ENCODE measurements at places on chromosomes 12 and 14.

DNA sequence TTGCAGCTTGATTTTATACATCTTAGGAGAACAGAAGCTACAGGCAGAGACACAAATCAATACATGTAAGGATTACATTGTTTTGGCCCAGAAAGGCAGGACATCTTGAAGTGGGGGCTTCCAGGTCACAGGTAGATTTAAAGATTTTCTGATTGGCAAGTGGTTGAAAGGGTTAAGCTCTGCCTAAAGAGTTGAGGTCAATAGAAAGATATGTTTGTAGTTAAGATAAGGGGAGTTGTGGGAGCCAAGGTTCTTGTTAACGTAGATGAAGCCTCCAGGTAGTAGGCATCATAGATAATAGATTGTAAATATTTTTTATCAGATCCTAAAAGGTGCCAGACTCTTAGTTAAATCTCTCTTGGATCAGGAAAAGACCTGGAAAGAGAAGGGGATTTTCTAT lies 5.5 kb upstream of the DHRS2 start:
- no peak for DNase-seq

GRCh38 chr12:57845478-57846284 lies 848 bp downstream of the CTDSP2 start:
- DNase-seq: peak; percentile 89

GRCh38 chr12:132084621-132085290 lies 59.4 kb downstream of the DDX51 start:
- DNase-seq: peak; percentile 81

GRCh38 chr12:17169726-17170471 lies 563.9 kb upstream of the LMO3 start:
- no peak for DNase-seq

- no peak for DNase-seq
These were observed 1321.5 kb upstream of the FLRT2 start for GRCh38 chr14:84208451-84208850.

GRCh38 chr14:93228550-93228949 lies 21.5 kb downstream of the UBR7 start:
- DNase-seq: no peak

DNA sequence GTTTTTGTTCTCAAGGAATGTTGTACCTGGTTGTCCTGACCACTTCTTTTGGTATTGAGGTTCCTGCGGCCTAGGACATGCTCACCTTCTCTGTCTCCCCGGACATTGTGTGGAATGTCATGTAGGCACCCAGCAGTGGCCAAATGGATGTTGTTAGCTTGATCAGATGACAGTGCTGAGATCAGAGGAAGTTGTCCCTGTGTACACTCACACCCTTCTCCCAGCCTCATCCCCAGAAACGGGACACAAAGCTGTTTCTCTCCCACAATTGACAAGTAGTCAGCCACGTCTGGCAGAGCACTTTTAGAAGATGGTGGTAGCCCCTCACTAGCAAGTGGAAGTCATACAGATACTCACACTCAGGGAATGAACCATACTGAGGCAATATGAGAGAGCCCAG lies 3.0 kb downstream of the PLEKHH1 start:
- no peak for DNase-seq

- no peak for DNase-seq
These were observed 27.4 kb upstream of the DYRK2 start for GRCh38 chr12:67621112-67621511.

Measured in coronary artery (tissue), 2 donors.